ENCODE measurements at places on chromosomes 5 and 9.

DNA sequence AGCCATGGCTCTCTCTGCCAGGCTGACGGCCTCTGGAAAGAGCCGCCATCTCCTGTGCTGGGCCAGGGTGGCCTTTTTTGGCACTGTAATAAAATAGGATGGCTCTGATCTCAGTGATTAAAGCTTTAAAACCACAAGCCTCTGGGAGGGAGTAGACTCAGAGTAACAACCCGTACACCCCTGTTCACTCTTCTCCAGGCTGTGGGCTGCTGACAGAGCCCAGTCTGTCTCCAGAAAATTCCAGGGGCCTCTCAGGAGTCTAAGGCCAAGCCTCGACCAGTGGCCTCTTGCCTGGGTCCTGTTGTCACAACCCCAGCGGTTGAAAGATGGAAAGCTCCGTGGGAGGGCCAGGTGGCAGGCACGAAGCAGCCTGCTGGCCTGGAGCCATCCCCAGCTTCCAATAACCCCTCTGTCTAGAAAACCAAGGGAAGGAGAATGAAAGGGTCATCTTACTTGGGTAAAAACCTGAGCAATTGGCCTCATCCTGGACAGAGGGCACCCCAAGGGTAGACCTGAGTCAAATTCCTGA is 286.7 kb upstream of the ZNF462 start:
- DNase-seq = no peak

DNA sequence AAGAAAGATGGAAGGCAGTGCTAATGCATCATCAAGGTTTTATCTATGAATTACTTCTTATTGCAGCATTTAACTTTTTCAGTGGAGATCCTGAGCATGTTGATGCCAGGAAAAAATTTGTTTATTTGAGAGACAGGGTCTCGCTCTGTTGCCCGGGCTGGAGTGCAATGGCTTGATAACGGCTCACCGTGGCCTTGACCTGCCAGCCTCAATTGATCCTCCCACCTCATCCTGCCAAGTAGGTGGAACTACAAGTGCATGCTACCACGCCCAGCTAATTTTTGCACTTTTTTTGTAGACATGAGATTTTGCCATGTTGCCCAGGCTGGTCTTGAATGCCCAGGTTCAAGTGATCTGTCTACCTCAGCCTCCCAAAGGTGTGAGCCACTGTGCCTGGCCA is 47.2 kb downstream of the AOPEP start:
- no peak for DNase-seq

GRCh38 chr5:39176759-39177630 is 42.4 kb downstream of the FYB1 start:
- DNase-seq = no peak

DNA sequence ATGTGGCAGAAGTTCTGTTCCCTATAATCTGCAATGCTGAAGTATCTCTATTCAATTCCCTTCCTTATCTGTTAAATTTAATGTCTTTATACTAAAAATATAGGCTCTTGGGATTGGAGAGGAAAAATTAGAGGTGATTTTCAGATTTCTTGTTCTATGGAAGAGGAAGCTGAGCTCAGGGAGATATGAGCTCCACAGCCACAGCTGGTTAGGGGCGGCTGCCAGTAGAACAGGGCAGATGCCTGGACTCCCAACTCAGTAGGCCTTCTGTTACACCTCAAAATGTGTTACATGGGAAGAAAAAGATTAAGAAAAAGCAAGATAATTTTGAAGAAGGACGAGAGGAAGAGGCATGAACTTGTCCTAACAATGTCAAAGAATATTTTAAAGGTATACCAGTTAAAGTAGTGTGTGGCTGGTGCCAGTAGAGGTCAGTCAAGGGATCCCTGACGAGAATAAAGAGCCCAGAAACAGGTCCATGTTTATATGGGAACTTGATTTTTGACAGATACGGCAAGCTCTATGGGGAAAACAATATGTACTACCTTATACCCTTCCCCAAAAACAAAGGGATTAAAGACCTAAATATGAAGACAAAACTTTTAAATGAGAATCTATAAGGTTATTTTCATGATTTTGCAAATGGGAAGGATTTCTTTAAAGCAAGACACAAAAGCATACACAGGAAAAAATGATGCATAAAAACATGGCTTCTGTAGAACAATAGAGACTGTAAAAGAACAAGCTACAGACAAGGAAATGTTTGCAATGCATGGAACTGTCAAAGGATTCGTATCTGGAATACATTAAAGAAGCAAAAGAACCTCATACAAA is 28.7 kb downstream of the DNAJC21 start:
- peak; percentile 59 for DNase-seq

GRCh38 chr9:78533500-78533899 is 236.6 kb downstream of the PSAT1 start:
- no peak for DNase-seq

GRCh38 chr9:103261951-103262350 is 266.8 kb downstream of the CYLC2 start:
- DNase-seq = no peak

DNA sequence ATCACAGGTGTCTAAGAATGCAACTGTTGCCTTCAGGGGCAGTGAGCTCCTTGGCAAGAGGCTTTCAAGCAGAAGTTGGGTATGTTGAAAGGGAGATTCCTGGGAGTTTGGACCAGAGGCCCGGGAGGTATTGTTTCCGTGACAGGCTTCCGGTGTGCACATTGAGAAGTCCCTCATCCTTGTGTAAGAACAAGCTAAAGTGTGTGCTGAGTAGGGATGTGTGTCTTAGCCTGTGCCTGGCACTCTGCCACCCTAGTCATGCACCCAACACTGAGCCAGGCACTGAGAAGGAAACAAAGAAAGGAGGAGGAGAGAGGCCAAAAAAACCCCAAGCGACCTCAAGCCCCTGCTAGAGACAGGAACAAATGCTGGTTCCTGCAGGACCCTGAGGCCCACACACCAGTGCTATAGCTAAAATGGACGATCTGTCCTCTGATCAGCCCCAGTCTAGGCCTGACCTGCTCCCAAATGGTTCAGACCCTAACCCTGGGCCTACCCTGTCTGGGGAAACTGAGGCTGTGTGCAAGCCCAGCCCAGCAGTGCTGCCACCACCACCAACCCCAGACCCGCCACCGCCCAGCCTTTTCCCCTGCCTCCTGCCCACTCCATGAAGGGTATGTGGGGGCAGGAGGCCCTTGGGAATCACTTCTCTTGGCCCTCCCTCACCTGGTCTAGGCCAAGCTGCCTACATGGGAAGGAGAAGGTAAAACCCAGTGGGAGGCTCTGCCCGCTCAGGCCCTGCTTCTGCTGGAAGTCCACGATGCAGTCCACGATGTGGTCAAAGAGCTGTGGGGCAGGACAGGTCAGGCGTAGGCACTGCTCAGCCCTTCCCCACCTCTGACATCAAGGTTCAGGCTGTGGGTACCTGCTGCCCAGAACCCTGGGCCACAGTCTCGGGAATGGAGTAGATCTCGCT is 12.6 kb downstream of the HK3 start:
- DNase-seq = no peak

DNA sequence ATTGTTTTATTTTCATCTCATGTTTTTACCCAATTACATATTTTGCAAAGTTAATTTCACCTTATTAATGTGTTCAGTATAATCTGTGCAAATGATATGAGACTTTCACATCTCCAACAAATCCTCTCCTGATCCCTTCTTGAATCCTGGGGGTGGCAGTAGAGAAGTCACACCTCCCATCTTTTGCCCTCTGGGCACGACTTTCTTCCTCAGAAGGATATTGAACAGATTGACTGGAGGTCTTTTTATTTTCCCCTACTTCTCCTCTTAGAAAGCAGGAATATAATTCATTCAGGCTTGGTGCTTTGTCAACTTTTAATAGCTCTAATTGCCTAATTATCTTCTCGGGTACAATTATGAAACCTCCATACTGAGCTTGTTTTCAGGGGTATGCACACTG is 1037.1 kb upstream of the NUDT12 start:
- no peak for DNase-seq

Data from cardiac fibroblast (primary cell).